ENCODE measurements at places on chromosomes 4 and X.

GRCh38 chrX:43493756-43494155, 162.3 kb upstream of the MAOA start:
- DNase-seq = no peak

DNA sequence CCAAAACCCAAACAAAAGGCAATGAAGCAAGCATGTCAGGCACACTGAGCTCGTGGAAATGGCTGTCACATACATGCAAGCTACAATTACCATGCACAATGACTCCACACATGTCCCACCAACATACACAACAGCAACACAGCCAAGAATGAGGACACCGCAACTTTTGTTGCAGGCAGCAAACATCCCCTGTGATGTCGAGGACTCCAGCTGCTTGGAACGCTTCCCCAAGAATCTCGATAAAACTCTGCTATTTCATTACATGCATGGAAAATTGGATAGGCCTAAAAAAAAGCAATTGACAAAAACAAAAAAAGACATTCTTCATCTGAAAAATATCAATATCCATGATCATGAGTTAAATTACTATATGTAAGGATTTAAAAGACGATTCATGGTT, 11.8 kb downstream of the ANOS1 start:
- no peak for DNase-seq

- no peak for DNase-seq
Observed at GRCh38 chr4:78654807-78655206, 103.2 kb downstream of the ANXA3 start.

- no peak for DNase-seq
Observed at GRCh38 chr4:93828332-93828994, at the start of gene ATOH1. Gene ATOH1, plus strand, starts transcription at chr4:93828753. Its CDS starts 174 bp downstream, at chr4:93828927.
